ENCODE measurements at places on chromosomes 13 and 19.

DNA sequence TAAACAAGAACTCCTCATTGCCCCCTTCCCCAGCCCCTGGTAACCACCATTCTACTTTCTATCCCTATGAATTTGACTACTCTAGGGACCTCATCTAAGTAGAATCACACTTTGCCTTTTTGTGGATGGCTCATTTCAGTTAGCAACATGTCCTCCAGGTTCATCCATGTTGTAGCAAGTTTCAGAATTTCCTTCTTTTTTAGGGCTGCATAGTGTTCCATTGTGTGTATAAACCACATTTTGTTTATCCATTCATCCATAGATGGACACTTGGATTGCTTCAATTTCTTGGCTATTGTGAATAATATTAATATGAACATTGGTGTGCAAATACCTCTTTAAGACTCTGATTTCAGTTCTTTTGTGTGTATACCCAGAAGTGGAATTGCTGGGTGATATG is 4.8 kb upstream of the DHRS12 start:
- no peak for DNase-seq

- no peak for DNase-seq
These were observed 324.1 kb upstream of the PCDH9 start for GRCh38 chr13:67554286-67554685.

DNA sequence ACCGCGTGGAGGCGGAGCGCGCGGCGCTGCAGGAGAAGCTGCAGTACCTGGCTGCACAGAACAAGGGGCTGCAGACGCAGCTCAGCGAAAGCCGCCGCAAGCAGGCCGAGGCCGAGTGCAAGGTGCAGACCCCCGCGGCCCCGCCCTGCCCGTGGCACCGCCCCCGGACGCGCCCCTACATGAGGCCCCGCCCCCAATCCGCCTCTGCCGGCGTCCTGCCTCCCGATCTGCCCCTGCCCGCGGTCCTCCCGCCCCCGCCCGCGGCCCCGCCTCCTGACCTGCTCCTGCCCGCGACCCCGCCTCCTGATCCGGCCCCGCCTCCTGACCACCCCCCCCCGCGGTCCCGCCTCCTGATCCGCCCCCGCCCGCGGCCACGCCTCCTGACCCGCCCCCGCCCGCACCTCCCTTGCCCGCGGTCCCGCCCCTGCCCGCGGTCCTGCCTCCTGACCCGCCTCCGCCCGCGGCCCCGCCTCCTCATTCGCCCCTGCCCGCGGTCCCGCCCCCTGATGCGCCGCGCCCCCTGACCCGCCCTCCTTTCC is 11.7 kb downstream of the PRR36 start:
- peak; percentile 87 for DNase-seq

DNA sequence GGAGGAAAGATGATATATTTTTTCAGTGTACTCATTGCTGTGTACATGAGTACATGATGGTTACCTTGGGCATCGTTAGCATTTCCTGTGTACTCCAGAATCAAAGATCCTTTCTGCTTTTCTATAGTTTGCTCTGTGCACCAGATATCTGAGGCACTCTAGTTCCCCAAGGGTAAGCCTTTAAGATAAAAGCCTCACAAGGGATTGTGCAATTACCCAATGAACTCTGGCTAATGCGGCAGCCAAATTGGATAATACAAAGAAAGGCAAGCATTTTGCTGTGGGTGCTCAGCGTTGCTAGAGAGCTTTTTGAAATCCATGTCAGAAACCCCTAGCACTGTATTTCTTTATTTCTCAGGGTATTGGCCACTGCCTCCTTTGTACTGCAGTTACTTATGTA is 2.9 kb downstream of the CYSLTR2 start:
- no peak for DNase-seq

- DNase-seq: peak; percentile 11
These were observed 19.7 kb downstream of the SUGP1 start for GRCh38 chr19:19300613-19301012.

DNA sequence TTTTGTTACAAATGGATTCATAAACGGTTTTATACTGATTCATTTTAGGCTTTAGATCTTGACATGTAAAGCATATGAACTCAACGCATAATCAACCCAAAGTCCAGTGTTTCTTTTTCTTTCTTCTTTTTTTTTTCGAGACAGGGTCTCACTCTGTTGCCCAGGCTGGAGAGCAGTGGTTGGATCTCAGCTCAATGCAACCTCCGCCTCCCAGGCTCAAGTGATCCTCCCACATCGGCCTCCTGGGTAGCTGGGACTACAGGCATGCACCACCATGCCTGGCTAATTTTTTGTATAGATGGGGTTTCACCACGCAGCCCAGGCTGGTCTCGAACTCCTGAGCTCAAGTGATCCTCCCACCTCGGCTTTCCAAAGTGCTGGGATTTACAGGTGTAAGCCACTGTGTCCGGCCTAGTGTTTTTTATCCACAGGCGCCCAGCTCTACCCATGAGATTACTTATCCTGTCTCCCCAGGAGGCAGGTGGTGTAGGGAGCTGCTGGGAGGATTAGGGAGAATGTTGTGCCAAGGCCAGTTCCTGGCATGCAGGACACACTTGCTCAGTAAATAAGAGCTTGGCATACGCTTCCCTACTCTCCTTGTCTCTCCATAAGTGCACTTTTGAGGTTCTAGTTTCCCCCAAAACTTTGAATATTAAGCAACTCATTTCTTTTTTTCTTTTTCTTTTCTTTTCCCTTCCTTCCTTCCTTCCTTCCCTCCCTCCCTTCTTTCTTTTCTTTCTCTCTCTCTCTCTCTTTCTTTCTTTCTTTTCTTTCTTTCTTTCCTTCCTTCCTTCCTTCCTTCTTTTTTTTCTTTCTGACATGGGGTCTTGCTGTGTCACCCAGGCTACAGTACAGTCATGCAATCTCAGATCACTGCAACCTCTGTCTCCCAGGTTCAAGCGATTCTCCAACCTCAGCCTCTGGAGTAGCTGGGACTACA is 4.8 kb upstream of the CEBPA start:
- no peak for DNase-seq

DNA sequence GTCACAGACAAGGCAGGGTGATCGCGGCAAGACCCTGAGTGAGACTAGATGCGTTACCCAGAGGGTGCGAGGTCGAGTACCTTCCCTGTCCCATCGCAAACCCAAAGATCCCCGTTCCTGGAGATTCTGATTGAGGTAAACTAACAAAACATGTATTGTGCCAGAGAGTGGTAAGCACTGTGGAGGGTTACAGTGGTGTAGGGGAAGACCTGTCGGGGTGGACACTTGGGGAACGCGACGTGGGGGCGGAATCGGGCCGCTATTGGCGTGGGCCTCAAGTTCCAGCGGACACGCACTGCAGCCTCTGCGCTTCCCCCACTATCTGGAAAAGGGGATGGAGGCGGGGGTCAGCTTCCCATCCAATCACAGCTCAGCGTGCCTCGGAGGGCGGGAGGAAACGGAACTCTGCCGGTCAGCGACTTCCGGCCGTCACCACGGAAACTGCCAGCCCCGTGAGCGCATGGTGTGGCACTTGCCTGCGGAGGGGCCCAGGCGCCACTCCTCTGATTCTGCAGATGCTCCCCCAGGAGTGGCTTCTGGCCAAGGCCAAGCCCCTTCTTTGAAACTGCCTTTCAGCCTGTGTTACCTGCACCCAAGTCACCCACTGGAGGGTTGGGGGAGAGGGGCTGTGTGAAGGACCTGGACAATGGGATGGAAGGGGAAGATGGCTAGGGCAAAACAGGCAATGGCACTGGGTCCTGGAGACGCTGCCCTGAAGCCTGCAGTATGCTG is 1.0 kb upstream of the UBE2M start:
- DNase-seq: peak; percentile 84

DNA sequence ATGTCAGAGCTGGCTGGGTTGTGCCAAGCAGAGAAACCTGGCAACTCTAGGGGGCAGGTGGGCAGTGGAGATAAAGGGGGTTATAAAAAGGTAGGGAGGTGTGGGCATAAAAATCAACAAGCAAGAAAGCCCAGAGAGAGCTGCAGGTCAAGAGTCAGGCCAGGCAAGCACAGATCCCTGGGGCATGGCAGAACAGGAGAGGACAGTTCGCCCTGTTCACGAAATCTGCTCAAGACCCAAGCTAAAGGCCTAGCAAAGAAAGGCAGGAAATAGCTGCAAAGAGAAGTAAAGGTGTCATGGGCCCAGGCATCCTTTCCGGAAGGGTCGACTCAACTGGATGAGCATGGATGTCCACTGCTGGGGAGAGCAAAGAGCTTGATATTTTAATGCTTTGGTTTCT is 3.4 kb downstream of the MBNL2 start:
- DNase-seq: no peak

DNA sequence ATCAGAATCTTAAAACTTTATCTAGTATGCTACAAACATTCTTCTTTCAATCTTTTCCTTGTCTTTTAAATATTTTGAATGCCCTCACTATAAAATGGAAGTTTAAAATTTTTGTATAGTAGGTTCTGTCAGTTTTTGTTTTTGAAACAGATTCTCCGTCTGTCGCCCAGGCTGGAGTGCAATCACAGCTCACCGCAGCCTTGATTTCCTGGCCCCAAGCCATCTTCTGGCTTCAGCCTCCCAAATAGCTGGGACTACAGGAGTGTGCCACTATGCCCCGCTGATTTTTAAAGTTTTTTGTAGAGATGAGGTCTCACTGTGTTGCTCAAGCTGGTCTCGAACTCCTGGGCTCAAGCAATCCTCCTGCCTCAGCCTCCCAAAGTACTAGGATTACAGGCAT is 20.7 kb downstream of the PHF11 start:
- DNase-seq: no peak

DNA sequence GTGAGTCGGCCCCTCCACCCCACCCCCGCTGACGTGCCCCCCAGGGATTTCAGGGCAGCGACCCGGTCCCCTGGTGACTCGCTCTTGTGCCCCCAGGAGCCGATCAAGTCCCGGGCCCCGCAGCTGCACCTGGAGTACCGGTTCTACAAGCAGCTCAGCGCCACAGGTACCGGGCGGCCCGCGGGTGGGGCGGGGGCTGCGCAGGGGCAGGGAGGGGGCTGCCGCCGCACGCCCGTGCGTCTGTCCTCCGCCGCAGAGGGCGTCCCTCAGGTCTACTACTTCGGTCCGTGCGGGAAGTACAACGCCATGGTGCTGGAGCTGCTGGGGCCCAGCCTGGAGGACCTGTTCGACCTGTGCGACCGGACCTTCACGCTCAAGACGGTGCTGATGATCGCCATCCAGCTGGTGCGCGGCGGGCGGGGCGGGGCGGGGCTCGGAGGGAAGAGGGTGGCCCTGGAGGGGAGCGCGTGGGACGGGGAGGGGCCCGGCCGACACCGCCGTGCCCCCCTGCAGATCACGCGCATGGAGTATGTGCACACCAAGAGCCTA is 37.1 kb downstream of the BTBD2 start:
- DNase-seq: no peak

DNA sequence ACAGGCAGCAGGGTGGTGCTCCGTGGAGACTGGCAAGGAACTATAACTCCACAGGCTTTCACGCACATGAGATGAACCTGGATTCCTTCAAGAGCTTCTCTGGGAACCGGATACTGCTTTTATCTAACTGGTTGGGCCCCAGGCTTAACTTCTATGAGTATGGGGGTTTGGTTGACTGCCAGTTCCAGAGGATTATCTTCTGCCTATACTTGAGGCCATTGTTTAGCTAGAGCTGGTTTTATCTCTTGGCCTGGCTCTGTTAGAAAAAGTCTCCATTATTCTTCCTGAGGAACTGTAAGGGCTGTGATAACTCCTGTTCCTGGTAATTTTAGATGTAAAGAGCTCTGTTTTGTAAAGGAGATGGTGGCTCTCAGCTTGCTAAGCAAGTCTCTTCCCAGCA is 40.9 kb downstream of the ZNF846 start:
- no peak for DNase-seq

DNA sequence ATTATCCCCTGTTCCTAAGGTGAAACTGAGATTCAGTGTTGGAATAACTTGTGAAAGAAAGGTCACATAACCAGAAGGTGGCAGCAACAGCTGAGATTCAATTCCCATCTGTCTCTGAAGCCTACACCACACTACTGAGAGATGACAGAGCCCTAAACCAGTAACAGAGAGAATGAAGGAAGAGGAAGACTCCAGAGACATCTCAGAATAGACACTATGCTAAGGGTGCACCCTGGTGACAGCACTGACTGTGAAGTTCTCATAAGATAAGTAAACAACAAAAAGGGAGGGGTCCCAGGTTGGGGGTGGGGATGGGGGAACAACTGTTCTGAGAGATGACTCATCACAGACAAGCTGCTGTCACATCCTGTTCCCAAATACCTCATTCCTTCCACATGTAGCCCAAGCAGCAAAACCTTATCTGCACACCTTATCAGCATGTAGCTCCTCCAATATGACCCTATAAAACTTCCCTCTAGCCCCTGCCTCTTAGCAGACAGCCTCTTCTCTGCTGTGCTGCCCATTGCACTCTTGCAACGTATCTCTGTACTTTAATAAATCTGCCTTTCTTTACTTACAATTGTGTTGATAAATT is 46.5 kb downstream of the UTP14C start:
- no peak for DNase-seq

- no peak for DNase-seq
These were observed 24.0 kb upstream of the SCEL start for GRCh38 chr13:77511552-77511951.

DNA sequence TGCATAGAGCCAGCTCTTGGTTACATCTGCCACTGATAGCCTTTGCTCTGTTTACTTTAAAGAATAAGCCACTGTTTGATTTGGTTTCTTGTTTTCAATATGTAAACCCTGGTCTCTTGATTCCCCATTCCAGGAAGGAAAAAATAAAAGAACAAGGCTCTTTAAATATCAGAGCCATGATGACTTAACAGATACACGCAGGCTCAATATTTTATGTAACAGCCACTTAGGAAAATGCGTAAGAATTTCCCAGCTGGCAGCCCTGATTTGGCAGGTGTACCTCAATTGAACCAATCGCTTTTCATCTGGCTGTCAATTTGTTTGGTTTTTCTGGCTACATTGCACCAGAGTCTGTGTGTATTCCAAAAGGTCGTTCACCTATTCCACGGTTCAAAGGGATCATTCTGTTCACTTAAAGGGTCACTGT is 65.6 kb downstream of the IRS2 start:
- no peak for DNase-seq

DNA sequence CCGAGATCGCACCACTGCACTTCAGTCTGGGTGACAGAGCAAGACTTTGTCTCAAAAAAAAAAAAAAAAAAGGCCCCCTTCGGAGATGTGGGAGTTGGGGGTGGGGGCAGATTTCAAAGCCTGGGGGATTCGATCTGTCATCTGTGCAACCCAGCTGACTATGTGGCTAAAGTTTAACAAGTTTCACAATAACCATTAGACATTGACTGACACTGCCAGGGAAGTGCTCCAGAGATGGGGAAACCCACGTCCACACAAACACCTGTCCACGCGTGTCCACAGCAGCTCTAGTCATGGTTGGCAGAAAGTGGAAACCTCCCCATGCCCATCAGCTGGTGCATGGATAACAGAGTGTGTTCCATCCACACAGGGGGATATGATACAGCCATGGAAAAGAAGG is 37.6 kb upstream of the HOMER3 start:
- DNase-seq: no peak
